ENCODE measurements at places on chromosomes 2 and 18. TPM values are rescaled to one million over a fixed set of nuclear protein-coding genes. Genes with fewer than 3 reads are reported as not detected.

DNA sequence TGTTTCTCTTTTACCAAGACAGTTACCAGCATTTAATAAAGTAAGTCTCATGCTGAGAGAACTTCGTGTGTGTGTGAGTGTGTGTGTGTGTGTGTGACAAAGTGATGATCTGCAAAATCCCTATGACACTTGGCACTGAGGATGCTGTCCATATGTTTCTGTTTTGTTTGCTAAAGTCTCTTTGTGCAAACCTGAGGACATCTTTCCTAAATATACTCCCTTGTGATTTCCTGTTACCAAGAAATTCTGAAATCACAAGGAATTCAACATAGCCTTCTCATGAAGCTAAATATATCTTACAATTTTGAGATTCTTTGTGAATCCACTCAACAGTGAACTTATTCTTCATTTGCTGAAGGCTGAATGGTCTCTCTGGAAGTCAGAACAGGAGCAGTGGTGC lies 1359.7 kb upstream of the NRXN1 start:
- no peak for DNase-seq

GRCh38 chr2:24970483-24971285 lies 1.1 kb downstream of the DNAJC27 start:
- DNase-seq, result no peak

- DNase-seq, result no peak
These were observed 132.4 kb upstream of the GPC1 start for GRCh38 chr2:240302933-240303595.

- DNase-seq, result no peak
These were observed 5.1 kb upstream of the RAB27B start for GRCh38 chr18:54822872-54823845.

MEMO1 gene
- 75.0 TPM for total RNA-seq

GATA6 gene
- 1.2 TPM for total RNA-seq

BCL11A gene
- total RNA-seq, result 0.04 TPM

Measured in gastrocnemius medialis (tissue), 4 donors.